ENCODE measurements at places on chromosomes 16 and 17.

- H3K27me3 ChIP-seq = no peaks in the 10 kb centered on the region
- no peak for DNase-seq
- H3K4me1 ChIP-seq = no peaks in the 10 kb centered on the region
- H3K27ac ChIP-seq = no peak overlapping the region
- H3K36me3 ChIP-seq = no peaks in the 10 kb centered on the region
Observed at GRCh38 chr17:65182233-65182632, 45.1 kb downstream of the RGS9 start.

DNA sequence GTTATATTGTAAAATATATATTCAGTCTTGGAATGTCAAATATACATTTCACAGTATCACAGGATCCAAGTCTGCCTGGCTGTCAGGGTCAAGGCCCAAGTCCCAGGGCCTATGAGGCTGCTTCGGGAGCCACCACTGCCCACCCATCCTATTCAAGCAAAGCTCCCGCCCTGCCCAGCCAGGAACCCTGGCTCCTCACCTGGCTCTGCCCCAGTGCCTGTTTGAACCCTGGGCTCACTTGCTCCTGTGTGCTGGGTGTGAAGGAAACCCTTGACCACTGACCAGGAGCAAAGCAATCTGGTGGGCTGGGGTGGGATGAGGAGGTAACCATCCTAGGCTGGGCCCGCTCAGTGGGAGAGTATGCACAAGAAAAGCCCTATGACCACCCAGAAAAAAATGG is 27.0 kb downstream of the ITGAE start:
- H3K27me3 ChIP-seq = no peaks in the 10 kb centered on the region
- peaks cover 9% of the 10 kb centered on the region for H3K4me1 ChIP-seq
- DNase-seq = no peak
- no peaks in the 10 kb centered on the region for H3K36me3 ChIP-seq
- no peak overlapping the region for H3K4me3 ChIP-seq
- H3K27ac ChIP-seq = no peak overlapping the region

DNA sequence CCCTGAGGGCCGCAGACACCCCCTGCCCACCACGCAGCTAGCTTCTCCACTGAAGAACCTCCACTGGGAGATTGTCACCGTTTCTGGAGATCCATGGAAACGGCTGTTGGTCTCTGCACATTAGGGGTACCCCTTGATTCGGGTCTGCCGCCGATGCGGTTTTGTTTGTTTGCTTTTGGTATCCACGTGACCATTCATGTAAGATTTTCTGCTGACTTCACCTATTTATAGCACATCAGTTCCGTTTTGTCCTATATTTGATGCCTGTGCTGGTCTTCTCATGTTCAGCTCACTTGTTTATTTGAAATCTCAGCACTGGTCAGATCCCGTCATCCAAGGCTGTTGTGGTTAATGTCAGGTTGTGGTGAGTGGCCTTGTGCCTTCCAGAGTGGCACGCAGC is 21.1 kb downstream of the CRAMP1 start:
- no peak overlapping the region for H3K4me3 ChIP-seq
- no peak overlapping the region for H3K27ac ChIP-seq
- no peaks in the 10 kb centered on the region for H3K4me1 ChIP-seq
- DNase-seq = no peak
- H3K36me3 ChIP-seq = no peaks in the 10 kb centered on the region

DNA sequence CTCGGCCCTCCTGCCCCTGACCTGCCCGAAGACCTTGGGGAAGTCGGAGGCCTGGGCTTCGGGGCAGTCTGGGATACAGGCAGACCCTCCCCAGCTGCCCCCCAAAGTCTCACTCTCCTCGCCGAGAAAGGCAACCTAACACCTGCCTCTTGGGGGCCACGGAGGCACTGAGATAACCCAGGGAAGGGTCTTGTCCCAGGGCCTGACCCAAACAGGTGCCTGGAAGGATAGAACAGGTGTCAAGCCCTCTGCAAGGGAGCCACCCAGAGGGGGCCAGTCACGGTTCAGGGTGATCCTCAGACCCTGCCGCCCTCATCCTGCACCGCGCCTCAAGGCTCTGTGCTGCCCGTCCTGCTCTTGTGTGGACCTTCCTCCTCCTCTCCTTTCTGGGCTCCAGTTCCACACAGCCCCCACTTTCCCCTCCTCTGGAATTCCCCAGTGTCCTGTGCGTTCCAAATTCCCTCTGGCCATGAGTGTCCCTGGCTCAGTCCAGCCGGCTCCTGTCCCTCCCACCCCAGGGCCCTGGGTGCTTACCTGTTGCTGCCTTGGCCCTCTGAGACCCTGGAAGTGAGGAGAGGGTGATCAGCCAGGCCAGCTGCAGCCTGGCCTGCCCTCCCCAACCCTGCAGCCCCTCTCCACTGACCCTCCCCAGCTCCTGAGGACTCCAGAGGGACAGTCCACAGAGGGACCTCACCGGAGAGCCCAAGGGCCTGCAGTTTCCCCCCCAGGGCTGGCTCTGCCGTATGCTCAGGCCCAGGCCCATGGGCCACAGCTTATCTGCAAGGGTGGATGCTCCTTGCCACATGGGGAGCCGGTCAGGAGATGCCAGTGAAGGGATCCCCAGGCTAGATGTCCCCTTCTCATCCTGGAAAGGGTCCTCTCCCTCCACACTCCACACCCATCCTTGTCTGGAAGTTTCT is 3.8 kb downstream of the PRSS27 start:
- H3K36me3 ChIP-seq = no peaks in the 10 kb centered on the region
- H3K27ac ChIP-seq = no peak overlapping the region

DNA sequence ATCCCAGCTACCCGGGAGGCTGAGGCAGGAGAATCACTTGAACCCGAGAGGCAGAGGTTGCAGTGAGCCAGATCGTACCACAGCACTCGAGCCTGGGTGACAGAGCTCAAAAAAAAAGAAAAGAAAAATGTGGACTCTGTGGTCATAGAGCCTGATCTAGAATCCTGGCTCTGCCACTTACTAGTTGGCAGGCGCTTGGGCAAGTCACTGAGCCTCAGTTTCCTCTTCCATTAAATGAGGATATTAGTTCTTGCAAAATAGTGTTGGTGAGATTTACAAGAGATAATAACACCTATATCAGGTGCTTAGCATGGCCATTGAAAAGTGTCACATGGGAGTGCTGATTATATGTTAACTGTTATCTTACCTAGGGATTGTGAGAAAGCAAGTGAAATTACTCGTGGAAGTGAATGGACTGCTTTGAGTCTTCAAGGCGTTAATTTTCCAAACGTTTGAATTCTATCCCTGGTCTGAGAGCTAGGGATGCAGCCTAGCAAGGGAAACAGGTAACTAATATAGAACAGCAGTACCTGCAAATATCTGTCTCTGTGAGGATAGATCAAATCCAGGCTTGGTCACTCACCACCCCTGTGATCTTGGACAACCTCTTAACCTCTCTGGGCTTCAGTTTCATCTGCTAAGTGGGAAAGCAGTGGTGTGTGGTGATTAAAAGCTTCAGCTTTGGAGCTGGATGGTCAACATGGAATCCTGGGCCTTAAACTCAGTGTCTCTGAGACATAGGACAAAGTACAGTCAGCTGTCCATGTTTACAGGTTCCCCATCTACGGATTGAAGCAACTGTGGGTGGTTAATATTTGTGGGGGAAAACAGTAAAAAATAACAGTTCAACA is 953 bp upstream of the NSMCE1 start:
- no peak overlapping the region for H3K4me3 ChIP-seq
- DNase-seq = no peak
- H3K4me1 ChIP-seq = peaks cover 16% of the 10 kb centered on the region
- no peaks in the 10 kb centered on the region for H3K36me3 ChIP-seq

DNA sequence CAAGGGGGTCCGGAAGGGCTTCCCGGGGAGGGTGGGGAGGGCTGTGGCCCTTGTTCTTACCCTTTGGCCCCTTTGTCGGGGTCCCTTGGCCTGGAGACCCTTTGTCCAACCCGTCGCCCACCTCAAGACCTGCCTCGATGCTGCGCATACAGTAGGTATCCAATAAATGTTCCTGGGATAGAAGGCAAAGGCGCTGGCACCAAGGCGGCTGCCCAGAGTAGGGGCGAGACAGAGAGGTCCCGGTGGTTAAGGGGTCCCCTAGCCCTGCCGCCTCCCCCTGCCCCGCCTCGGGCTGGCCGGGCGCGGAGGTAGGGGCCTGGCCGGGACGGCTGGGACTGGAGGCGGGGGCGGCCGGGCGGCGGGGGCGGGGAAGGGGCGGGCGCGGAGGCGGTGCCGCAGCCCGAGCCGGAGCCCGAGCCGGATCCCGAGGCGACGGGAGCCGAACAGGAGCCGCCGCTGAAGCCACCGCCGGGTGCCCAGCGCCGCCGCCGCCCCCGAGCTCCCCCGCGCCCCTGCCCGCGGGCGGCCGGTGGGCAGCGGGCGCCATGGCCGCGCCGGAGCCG is at the start of gene NHERF2:
Gene NHERF2 (plus strand): TSS at position 442 of the 563 bp plus-strand sequence. CDS start 104 bp downstream, at position 546.
- peak; percentile 77 for DNase-seq
- peak within 1 kb of the TSS; percentile 82 for H3K4me3 ChIP-seq
- H3K36me3 ChIP-seq = no peaks in the 10 kb centered on the region
- H3K27ac ChIP-seq = peak within 1 kb of the TSS; percentile 3

GRCh38 chr17:19714542-19715411 is 1.6 kb downstream of the SLC47A2 start:
- H3K27me3 ChIP-seq = no peaks in the 10 kb centered on the region
- no peak overlapping the region for H3K27ac ChIP-seq
- DNase-seq = no peak
- H3K4me1 ChIP-seq = no peaks in the 10 kb centered on the region

GRCh38 chr17:17950806-17951205 is 21.4 kb downstream of the TOM1L2 start:
- peak overlapping the region; percentile 60 for H3K27ac ChIP-seq
- DNase-seq = no peak
- no peaks in the 10 kb centered on the region for H3K36me3 ChIP-seq
- H3K4me1 ChIP-seq = peaks cover 3% of the 10 kb centered on the region
- H3K27me3 ChIP-seq = no peaks in the 10 kb centered on the region
- no peak overlapping the region for H3K4me3 ChIP-seq

DNA sequence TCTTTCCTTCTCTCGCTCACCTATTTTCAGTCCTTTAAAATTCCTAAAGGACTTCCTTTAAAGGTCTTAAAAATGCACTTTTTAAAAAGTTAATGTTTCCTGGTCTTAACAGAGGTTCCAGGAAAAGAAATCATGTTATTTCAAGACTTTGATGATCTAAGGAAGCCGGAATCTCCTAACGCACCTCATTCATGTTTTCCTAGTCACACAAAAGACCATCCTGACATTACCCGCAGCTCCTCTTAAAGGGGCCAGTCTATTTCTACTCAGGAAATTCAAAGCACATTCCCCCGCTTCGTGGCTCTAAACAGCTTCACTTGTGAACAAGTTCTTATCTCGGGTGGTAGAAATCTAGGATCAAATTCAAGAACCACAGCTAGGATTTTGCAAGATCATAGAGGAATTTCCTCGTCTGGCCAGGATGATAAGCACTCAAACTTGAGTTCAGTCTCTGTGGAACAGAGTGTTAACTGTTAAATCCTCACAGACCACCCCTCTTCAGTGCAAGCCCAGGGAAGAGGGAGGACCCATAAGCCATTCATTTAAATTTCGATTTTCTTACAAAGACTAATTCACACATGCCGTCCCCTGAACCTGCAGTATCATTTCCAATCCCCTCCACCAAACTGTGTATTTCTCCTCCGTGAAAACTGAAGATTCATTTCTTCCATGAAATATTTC is 137.1 kb upstream of the AXIN2 start:
- H3K4me3 ChIP-seq = no peak overlapping the region
- H3K4me1 ChIP-seq = peaks cover 38% of the 10 kb centered on the region
- H3K27me3 ChIP-seq = no peaks in the 10 kb centered on the region
- DNase-seq = peak; percentile 53

DNA sequence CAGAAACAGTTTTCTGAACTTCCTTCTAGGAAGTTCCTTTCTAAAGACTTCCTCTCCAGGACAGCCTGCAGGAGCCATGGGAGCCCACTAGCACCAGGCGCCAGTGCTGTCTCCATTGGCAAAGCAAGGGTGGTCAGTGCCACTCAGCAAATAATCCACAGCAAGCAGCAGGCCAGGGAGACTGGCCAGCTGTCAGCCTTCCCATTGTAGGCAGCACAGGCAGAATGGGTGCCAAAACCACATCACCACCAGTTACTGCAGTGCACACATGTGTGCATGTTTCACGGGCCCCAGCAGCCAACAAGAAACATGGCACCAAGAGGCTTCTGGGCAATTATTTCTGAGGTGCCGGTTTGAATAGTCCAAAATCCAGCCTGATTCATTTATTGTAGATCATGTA is 26.7 kb downstream of the DNASE1 start:
- no peaks in the 10 kb centered on the region for H3K36me3 ChIP-seq
- H3K27ac ChIP-seq = no peak overlapping the region
- DNase-seq = no peak

GRCh38 chr16:50736448-50736847 is 5.4 kb upstream of the CYLD start:
- DNase-seq = no peak
- H3K36me3 ChIP-seq = no peaks in the 10 kb centered on the region
- no peaks in the 10 kb centered on the region for H3K27me3 ChIP-seq
- H3K4me1 ChIP-seq = no peaks in the 10 kb centered on the region

- no peak for DNase-seq
- peaks cover 11% of the 10 kb centered on the region for H3K4me1 ChIP-seq
- no peak overlapping the region for H3K4me3 ChIP-seq
Observed at GRCh38 chr17:62162898-62163297, 97.8 kb upstream of the MED13 start.

DNA sequence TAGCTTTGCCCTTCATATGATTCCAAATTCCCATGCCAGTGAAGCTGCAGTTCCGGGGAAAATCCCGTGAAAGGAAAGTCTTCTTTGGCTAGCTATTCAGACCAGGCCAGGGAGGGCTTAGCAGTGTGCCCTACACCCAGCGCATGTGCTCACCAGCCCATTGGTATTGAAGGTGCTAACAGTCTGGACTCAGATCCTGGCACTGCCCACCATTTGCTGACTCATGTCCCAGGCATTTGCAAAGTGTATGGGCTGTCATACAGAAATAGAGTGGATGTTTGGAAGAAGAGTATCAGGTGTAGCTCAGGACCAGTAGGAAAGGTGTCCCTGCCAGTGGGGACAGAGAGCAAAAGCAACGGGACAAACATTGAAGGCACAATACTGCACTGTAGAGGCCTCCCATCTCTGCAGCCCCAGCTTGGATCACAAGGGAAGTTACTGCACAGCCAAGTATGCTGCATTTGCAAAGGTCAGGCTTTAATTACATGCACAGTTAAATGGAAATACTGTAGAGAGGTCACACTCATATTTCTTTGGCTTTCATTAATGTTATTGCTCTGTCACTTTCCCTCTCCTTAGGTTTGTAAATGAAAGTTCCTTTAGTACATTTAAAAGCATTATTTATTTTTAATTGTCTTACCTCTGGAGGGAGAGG is 220.0 kb downstream of the IRX3 start:
- no peak overlapping the region for H3K4me3 ChIP-seq
- no peak for DNase-seq
- H3K36me3 ChIP-seq = no peaks in the 10 kb centered on the region
- H3K27ac ChIP-seq = no peak overlapping the region
- peaks cover 10% of the 10 kb centered on the region for H3K4me1 ChIP-seq

Data from hepatocyte (in vitro differentiated cells).